Breast epithelium (tissue), 4 donors: ENCODE measurements at places on chromosomes 1 and 21. TPM values are rescaled to one million over a fixed set of nuclear protein-coding genes. Genes with fewer than 3 reads are reported as not detected.

DNA sequence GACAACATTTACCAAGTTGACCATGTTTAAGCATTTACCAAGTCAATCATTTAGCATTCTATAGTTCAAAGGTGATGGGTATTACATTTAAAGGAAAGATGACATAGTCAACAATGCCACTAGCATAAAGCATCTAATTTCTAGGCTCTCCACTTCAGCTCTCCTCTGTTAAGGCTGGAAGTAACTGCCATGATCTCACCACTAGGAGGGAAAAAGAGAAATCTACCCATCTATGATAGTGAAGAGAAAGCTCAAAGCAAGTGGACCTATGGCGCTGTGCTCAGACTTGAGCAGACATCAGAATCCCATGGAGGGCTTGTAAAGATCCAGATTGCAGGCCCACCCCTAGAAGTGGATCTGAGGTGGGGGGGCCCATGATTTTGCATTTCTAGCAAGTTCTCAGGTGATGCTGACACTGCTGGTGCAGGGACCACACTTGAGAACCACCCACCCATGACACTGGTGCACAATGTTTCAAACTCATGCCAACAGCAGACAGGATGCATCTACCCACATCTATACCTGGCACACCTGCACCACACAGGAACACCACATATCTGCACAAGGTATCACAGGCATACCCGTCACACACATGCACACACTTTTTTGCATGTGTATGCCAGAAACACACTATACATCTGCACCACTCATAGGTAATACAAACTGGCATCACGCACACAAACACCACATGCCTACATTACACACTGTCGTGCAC lies 392.9 kb upstream of the RUNX1 start:
- no peak for DNase-seq

DNA sequence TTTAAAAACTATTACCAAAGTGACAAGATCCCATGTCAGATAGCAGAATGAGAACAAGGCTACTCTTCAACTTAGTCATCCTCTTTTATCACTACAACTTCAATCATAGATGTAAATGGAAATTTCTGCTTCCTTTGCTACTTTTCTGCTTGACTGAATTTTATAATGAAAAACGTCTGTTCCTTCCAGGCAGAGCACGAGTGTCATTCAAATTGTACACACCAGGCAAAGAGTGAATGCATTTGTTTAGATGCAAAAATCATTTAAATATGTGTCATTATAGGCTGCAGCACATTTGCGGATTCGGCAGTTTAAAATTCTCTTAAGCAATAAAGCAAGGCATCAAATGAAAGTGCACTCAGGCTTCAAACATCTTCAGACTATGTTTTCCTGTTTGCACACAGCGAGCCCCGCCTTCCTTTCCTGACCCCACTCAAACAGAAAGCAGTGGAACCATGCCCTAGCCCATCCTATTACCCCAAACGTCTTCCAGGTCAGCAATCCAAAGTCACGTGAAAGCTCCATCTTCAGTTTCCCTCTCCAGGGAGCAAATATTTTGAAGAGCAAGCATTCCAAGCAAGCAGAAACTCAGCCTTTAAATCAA lies 99.6 kb downstream of the APP start:
- DNase-seq = no peak

- DNase-seq = no peak
Observed at GRCh38 chr1:33572387-33572786, 99.9 kb downstream of the ZSCAN20 start.

Gene LCE2B
- not detected for total RNA-seq

Gene FAM163A
- not detected for total RNA-seq

Gene RHCE
- total RNA-seq = not detected

- no peak for DNase-seq
Observed at GRCh38 chr1:221343607-221344006, 398.3 kb downstream of the DUSP10 start.

GRCh38 chr1:25926731-25927496 lies 20.7 kb upstream of the STMN1 start:
- DNase-seq = no peak

GRCh38 chr1:6358144-6358624 lies 35.4 kb downstream of the ACOT7 start:
- DNase-seq = no peak

DNA sequence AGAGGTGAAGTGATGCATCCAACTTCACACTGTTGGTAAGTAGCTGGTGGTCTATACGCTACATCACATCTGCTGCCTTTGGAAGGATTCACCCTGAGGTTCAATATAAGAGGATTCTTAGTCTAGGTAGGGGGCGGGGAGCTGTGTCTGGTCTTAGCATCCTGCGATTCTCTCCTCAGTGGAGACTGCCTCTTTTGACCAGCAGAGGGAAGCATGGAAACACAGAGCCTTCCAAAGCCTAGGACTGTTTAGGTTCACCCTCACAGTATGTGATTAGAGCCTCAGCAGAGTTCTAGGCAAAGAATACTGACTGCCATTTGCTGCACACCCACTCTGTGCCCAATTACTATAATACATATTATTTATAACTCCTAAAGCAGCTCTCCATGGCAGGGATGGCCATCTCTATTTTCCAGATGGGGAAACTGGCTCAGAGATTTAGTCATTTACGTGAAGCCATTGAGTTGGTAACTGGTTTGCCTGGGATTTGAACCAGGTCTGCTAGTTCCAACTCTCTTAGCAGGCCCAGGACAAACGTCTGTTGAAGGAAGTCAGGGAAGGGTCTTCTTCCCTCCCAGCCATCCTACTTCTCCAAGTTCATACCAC lies 28.9 kb upstream of the EFCAB14 start:
- peak; percentile 42 for DNase-seq
